ENCODE measurements at places on chromosomes 12 and 14. TPM values are rescaled to one million over a fixed set of nuclear protein-coding genes. Genes with fewer than 3 reads are reported as not detected.
A peak's percentile ranks its signal among the peaks of the same experiment; 100 is the strongest.

GRCh38 chr14:92040431-92041051 is 682 bp upstream of the TRIP11 start:
- no peak for DNase-seq
- H3K4me1 ChIP-seq: no peaks in the 10 kb centered on the region
- peak overlapping the region; percentile 96 for H3K4me3 ChIP-seq
- H3K27ac ChIP-seq: no peak overlapping the region

DNA sequence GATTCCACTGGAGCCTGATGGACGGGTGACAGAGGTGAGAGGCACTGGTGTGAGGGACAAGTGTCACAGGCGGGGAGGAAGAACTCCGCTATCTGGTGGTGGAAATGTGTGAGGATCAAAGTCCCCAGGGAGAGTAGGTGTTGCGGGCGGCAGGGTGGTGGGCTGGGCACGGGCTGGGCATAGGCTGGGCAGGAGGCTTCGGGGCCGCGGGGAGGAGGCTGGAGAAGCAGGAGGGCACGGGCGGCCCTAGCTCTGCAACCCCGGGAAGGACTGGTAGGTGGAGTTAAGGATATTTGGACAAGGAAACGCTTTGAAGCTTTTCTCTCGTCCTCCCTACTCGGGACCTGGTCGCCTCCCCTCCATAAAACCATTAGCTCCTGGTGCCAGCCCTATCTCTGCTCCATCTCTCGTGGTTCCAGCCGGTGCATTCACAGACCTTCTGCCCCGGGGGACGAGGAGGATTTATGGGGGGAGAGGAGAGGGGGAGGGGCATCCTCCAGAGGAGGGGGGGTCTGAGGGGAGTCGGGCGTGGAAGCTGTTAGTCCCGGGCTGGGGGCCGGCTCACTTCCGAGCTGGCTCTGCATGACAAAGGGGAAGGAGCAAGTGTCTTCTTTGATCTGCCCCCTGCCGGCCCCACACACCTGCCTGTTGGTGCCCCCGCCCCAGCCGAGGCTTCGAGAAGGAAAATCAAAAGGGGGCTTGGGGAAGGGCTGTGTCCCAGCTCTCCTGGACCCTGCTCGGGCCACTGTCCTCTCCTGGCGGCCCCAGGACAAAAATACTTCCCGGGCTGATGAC is 504 bp downstream of the WNT5B start:
- H3K4me1 ChIP-seq: peaks cover 4% of the 10 kb centered on the region
- peak overlapping the region; percentile 60 for H3K4me3 ChIP-seq
- no peak overlapping the region for H3K27ac ChIP-seq
- H3K36me3 ChIP-seq: no peaks in the 10 kb centered on the region
- peaks cover 32% of the 10 kb centered on the region for H3K27me3 ChIP-seq
- peak; percentile 85 for DNase-seq

DNA sequence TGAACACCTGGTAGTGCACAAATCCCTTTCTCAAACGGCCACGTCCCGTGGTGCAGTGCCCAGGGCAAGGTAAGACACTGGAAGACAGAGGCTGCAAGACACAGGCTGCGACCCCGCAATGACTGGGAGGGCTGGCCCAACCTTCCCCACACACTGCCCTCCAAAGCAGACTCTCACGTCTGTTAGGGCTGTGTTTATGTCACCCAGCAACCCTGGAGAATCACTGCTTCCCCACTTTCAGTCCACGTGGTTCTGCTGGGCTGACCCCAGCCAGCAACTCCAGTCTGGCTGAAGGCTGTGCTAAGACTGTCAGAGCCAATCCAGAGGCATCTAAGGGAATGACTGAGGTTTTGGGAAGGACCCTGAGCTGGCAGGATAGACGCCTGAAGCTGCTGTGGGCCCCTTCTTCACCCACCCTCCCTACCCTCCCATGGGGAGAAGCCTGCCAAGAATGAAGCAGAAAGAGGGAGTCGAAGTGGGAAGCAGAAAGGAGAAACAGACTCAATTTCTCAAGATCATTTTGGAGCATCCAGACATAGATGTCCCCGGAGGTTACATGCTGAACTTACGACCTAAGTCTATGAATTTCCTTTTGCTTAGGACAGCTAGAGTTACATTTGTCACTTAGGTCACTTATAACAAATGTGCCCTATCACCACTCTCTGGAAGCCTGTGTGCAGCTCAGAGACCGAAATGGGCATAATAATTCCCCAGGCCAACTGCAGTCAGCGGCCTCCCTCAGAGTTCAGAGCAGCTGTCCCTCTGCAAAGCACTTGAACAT is 11.7 kb downstream of the KDM2B start:
- H3K4me3 ChIP-seq: no peak overlapping the region
- no peak overlapping the region for H3K27ac ChIP-seq
- no peak for DNase-seq
- peaks cover 66% of the 10 kb centered on the region for H3K36me3 ChIP-seq
- no peaks in the 10 kb centered on the region for H3K4me1 ChIP-seq

Gene OR4E2
- total RNA-seq: not detected

DNA sequence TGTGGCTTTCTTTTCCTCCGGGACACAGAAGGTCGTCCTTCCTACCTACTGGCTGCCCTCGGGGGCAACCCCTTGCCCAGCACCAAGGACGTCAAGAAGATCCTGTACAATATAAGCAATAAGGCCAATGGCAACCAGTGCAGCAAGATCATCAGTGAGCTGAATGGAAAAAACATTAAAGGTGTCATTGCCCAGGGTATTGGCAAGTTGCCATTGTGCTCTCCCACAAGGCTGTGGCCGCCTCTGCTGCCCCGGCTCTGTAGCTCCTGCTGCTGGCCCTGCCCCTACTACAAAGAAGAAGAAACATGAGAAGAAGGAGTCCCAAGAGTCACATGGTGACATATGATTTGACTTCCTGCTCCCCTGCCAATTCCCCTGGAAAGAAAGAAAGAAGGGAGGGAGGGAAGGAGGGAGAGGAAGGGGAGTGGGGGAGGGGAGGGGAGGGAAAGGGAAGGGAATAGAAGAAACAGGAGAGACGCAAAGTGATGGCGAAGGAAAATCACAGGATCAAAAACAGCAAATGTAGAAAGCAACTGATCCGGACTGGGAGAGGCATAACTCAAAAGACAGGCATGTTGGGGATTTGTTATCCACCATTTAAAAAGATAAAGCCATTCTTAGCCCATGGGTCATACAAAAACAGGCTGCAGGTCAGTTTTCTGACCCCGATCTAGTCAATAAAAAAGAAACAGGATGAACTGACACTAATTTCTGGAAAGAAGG is 61.3 kb upstream of the RESF1 start:
- H3K4me1 ChIP-seq: no peaks in the 10 kb centered on the region
- DNase-seq: peak; percentile 82
- no peaks in the 10 kb centered on the region for H3K27me3 ChIP-seq
- no peaks in the 10 kb centered on the region for H3K36me3 ChIP-seq
- no peak overlapping the region for H3K27ac ChIP-seq
- H3K4me3 ChIP-seq: no peak overlapping the region

DNA sequence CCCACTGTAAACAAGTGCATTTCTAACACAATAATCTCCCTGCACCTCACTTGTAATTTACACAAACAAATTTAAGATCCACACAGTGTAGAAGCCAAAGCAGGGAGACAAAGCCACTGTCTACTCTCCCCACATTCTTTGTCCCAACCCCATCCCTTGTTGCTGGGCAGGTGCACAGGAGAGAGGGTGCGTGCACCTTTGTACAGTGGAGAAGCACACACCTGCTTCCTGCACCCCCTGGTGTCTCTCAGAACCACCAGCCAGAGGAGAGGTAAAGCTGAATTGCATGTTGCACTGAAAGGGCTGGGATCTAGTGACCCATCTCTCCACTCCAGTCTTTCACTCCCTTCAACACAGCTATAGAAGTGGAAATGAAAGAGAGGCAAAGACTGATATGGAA is 51.4 kb upstream of the IFNG-AS1 start:
- H3K4me3 ChIP-seq: no peak overlapping the region
- H3K27ac ChIP-seq: no peak overlapping the region
- DNase-seq: no peak

DNA sequence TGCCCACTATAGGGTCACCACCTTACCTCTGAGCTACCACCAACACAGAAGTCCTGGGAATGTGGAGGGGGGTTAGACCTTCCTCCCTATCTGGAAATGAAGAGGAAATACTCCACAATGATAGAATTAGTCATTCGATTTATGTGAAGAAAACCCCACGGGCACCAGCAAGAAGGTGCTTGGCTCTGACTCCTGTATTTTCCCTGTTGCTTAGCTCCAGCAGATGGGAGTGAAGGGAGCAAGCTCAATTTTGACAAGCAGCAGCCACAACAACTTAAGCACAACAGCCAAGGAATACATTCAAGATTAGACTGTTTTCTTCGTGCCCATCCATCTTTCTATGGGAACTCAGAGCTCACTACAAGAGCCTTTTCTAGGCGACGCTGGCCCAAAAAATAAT is 191.7 kb downstream of the SPTSSA start:
- no peaks in the 10 kb centered on the region for H3K4me1 ChIP-seq
- DNase-seq: no peak
- H3K4me3 ChIP-seq: no peak overlapping the region
- H3K27ac ChIP-seq: no peak overlapping the region

DNA sequence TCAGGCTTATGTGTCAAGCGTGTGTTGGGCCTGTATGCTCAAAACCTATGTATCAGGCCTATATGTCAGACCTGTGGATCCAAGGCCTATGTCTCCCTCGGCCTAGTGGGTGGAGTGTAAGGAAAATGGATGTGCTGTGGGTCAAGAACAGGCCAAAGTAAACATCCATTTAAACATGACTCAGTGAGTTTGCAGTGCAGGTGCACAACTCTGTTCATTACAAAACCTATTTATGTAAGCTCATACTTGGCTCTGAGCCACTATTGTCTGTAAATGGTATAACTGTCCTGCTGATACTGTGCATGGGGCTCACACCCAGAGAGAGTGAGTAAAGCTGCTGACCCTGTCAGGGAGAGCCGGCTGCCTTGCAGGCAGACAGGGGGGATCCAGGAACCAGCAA is 249.7 kb upstream of the AVPR1A start:
- no peak overlapping the region for H3K4me3 ChIP-seq
- H3K27me3 ChIP-seq: no peaks in the 10 kb centered on the region
- no peak overlapping the region for H3K27ac ChIP-seq
- DNase-seq: no peak

DNA sequence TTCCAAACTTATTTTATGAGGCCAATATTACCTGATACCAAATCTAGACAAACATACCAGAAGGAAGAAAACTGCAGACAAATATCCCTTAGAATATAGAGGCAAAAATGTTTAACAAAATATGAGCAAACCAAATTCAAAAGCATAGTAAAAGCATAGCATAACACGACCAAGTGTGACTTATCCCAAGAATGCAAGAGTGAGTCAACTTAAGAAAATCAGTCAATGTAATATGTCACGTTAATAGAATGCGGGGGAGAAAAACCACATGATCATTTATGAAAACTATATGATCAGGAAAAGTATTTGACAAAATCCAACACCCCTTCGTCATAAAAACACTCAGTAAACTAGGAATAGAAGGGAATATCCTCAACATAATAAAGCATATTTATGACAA is 217.3 kb downstream of the ADGRD1 start:
- H3K27me3 ChIP-seq: no peaks in the 10 kb centered on the region
- no peaks in the 10 kb centered on the region for H3K36me3 ChIP-seq
- no peak for DNase-seq
- H3K27ac ChIP-seq: no peak overlapping the region
- no peaks in the 10 kb centered on the region for H3K4me1 ChIP-seq

Gene TEAD4
- total RNA-seq: 133 TPM

Gene TOMM20L
- total RNA-seq: not detected

Gene TMEM52B
- total RNA-seq: not detected

DNA sequence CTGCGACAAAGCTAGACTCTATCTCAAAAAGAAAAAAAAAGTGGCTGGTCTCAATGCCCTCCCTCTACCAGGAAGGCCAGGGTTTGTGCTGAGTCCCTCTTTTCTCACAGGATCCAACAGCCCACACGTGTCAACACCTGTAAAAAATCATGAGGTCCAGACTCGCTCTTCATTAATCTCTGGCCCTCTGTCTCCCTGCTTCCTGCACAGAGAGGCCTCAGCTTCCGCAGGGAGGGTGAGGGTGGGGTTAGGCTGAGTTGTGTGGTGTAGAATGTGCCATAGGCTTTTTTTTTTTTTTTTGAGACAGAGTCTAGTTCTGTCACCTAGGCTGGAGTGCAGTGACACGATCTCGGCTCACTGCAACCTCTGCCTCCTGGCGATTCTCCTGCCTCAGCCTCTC is 6.1 kb downstream of the CFAP73 start:
- peaks cover 3% of the 10 kb centered on the region for H3K4me1 ChIP-seq
- no peak for DNase-seq
- H3K36me3 ChIP-seq: peaks cover 40% of the 10 kb centered on the region
- peaks cover 14% of the 10 kb centered on the region for H3K27me3 ChIP-seq
- no peak overlapping the region for H3K4me3 ChIP-seq

Gene RTN1
- total RNA-seq: 0.92 TPM

Gene OR4K14
- total RNA-seq: not detected

GRCh38 chr14:52825085-52825484 is 33.7 kb upstream of the GNPNAT1 start:
- H3K4me3 ChIP-seq: no peak overlapping the region
- H3K27me3 ChIP-seq: no peaks in the 10 kb centered on the region
- no peaks in the 10 kb centered on the region for H3K36me3 ChIP-seq
- no peak overlapping the region for H3K27ac ChIP-seq
- H3K4me1 ChIP-seq: no peaks in the 10 kb centered on the region

DNA sequence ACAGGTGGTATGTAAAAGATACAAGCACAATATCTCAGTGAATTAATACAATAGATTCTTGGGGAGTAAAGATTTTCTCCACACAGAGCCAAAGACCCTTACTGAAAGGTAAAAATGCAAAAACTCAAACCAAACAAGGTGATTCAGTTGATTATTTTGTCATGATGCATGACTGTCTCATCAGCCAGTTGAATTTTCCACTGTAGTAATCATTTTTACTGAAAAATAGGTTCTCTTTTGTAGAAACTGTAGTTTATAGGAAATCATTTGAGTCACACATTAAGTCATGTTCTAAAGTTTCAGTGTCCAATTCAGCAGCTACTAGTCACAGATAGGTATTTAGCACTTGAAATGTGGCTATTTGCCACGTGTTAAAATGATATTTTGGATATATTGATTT is 53.6 kb downstream of the PPFIA2 start:
- H3K4me1 ChIP-seq: no peaks in the 10 kb centered on the region
- no peak for DNase-seq
- no peaks in the 10 kb centered on the region for H3K36me3 ChIP-seq
- H3K27ac ChIP-seq: no peak overlapping the region

- no peaks in the 10 kb centered on the region for H3K4me1 ChIP-seq
- H3K27ac ChIP-seq: no peak overlapping the region
- no peaks in the 10 kb centered on the region for H3K27me3 ChIP-seq
- H3K36me3 ChIP-seq: no peaks in the 10 kb centered on the region
- H3K4me3 ChIP-seq: no peak overlapping the region
Measured at GRCh38 chr14:34324363-34324795, 137.7 kb downstream of the SPTSSA start.

Gene KLRC3
- not detected for total RNA-seq

GRCh38 chr12:115079760-115080159 is 395.8 kb upstream of the TBX3 start:
- no peaks in the 10 kb centered on the region for H3K36me3 ChIP-seq
- no peaks in the 10 kb centered on the region for H3K27me3 ChIP-seq
- no peaks in the 10 kb centered on the region for H3K4me1 ChIP-seq
- no peak overlapping the region for H3K4me3 ChIP-seq
